ENCODE measurements at places on chromosomes 7 and 10.

GRCh38 chr7:24283897-24284698 is at the start of gene NPY:
Gene NPY (plus strand): TSS chr7:24284190. CDS start chr7:24285241, 1,051 bp downstream.
- no peak for DNase-seq

- no peak for DNase-seq
Observed at GRCh38 chr7:4099651-4100050, 582.4 kb upstream of the FOXK1 start.

GRCh38 chr10:129322933-129323820 is 143.9 kb upstream of the MGMT start:
- no peak for DNase-seq

- no peak for DNase-seq
Observed at GRCh38 chr7:136640977-136641376, 227.5 kb upstream of the CHRM2 start.

GRCh38 chr7:81445462-81445861 is 324.4 kb downstream of the HGF start:
- no peak for DNase-seq

GRCh38 chr10:77186936-77187335 is 450.7 kb downstream of the KCNMA1 start:
- DNase-seq, result no peak

GRCh38 chr7:24619978-24620377 is 46.7 kb downstream of the PALS2 start:
- DNase-seq, result no peak

- no peak for DNase-seq
Observed at GRCh38 chr7:139893999-139894398, 64.9 kb downstream of the TBXAS1 start.

DNA sequence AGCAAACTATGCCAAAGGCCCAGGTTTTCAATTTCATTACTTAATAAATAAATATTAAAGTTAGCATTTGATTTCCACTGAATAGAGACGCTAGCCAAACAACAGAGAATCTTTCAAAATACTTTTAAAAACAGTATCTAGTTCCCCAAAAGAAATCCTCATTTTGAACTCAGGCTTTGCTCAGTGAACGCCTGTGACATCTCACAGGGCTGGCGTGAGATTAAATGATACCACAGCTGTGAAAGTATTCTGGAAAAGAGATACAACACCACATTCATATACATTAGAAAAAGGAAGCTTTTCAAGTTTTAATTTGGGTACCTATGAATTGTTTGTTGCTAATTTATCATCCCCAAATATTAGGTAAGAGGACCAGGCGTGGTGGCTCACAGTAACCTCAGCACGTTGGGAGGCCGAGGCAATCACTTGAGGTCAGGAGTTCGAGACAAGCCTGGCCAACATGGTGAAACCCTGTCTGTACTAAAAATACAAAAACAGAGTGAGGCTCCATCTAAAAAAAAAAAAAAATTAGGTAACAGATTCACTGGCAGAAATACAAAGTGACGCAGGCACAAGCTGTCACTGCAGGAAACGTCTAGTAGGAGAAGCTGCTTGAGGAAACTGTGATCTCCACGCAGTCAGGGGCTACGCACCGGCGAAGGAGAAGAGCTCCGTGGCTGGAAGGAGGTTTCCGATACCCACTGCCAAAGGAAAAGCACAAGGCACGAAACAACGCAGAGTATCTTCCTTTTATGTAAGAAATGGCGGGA is 50.0 kb downstream of the AMZ1 start:
- peak; percentile 74 for DNase-seq

DNA sequence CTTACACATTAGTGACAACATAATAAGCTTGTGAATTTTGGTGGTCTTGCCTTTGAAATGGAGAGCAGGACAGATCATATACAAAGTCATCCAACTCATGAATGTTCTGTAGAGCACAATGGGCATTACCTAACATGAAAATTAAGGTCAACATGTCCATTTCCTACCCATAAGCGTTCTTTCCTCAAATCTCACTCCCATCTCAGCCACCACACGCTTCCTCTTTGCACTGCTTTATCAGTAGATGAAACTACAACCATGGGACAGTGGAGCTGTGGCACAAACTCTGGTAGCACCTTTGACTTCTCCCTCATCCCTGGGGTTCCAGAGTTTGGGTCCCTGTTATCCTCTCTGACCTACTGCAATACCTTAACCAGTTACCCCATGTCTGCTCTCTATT is 2.2 kb downstream of the PON2 start:
- DNase-seq, result no peak

DNA sequence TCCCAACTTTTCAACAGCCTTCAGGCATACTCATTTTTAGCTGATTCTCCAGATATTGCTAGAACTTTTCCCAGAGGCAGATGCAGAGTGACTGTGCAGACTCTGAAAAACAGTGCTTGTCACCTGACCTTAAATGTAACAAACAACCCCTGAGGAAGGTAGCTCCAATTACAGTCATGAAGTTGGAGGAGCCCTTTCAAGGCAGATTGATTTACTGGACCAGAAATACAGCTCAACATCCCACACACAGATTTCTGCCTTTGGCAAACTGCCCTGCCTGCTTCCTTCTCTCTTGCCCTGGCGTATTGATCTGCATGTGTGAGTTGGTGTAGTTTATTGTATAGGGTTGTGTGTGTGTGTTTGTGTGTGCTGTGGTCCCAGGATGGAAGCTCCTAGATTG is 38.5 kb downstream of the PYROXD2 start:
- no peak for DNase-seq

DNA sequence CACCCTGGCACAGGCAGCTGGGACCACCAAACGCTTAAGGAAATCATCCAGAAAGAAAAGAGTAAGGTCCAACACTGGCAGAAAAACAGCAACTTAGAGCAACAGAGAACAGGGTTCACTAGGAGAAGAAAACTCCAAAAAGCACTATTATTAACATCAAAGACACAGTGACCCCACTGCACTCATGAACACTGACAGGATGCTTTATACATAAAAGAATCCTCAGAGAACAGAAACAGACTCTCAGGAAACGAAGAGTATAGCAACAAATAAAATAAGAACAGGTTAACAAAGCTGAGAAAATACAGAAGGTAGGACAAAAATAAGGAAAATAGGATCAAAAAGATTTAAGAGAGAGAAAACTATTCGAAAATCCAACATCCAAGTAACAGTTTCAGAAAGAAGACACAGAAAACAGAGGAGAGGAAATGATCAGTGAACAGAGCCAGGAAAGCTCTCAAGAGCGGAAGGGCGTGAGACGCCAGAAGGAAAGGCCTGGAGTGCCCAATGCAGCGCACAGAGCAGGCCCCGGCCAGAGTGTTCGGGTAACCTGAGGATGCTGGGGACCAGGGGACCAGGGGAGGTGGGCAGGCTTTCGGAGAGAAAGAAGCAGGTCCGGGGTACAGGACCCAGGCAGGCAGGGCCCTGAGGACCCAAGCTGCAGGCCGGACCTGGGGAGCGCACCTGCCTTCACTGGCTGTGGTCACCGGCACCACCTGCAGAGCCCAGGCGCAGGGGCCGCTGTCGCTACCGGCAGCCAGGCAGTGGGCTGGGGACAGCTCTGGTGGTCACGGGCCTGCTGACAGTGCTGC is 258.2 kb downstream of the MAD1L1 start:
- DNase-seq, result no peak

DNA sequence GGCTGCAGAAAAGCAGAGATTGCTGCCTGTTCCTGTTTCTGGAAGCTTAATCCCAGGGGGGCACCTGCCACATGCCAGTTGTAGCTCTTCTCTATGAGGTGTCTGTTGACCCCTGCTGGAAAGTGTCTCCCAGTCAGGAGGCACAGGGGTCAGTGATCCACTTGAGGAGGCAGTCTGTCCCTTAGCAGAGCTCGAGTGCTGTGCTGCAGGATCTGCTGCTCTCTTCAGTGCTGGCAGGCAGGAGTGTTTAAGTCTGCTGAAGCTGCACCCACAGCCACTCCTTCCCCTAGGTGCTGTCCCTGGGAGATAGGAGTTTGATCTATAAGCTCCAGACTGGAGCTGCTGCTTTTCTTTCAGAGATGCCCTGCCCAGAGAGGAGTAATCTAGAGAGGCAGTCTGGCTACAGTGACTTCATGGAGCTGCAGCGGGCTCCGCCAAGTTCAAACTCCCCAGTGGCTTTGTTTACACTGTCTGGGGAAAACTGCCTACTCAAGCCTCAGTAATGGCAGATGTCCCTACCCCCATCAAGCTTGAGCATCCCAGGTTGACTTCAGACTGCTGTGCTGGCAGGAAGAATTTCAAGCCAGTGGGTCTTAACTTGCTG is 57.6 kb upstream of the CROT start:
- no peak for DNase-seq

DNA sequence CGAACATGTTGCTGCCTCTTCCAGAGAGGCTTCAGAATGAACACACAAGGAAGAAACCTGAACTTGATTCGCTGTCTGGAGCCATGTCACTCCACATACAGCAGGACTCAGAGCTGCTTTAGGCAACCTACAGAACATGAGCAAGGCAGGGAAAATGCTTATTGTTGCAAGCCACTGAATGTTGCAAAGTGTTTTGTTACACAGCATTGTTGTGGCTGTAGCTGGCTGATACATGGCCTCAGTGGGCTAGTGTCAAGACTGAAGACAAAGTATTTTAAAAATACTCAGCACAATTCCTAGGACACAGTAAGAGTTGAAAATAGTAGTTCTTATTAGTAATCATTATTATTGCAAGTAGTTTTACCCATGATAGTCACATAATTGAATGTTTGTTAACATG is 3.1 kb upstream of the CHST15 start:
- no peak for DNase-seq

DNA sequence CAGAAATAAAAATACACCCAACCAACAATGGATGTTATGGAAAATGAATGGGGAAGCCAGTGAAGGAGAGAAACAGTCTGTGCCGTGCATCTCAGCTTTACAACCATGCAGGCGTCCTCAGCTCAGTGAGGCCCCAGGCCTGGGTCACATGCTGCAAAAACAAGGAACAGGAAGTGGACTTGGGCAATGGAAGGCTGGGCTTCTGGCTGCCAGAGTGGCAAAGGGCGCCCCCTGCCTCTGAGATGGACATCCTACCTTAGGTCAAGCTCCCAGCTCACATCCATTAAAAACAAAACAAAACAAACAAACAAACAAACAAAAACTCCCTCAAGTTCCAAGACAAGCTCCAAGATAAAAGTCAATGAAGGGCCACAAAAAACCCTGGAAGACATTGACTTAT is 54.7 kb upstream of the AFAP1L2 start:
- no peak for DNase-seq

DNA sequence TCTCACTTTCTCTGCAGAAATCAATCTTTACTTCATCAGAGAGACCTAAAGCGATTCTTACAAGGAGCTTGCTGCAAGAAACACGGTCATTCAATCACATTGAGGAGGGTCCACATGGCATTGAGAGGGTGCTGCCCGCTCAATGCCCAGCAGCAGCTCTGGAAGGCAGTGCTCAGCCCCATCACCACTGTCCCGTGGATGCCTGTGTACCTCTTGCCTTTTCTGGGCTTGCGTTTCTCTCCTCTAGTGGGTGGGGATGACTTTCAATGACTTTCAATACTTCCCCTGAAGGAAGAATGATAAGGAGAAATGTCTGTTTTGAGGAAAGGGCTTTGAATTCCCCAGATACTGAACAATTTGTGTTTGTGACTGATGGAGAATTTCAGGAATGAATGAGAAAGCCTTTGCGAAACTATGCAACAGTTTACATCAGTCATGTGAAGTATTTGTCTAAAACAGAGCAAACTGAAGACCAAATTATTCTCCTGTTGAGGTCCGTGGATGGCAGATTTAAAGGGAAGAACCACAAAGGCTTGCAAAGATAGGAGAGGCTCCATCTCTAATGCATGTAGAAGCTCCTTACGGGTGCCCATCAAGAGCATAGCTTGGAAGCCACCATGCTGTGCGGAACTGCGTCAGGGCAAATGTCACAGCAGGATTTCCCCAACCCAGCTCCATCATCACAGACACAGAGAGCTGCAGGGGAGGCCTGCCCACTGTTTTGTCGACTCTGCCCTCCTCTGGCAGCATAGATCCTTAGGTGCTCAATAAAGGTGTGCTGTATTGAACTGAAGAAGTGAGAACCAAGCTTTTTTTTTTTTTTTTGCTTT is 6.6 kb upstream of the ZNF22 start:
- DNase-seq, result no peak

GRCh38 chr7:75599244-75599781 is 107.2 kb downstream of the SPDYE5 start:
- DNase-seq, result peak; percentile 92

DNA sequence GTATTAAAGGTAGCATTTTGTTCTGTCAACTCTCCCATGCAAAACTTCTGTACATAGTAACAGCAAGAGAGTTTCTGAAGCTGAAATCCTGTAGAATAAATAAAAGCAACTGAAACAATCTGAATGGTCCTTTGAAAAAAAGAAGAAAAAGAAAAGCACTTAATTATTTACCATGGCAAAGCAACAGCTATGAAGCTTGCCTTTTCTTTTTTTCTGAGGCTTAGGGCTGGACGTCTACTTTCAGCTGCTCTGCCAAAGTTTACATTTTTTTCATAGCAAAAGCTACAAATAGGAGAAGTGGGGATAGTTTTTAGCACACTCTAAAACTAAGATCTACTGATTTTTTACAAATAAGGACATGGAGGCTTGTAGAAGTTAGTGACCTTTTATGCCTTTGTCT is 31.3 kb upstream of the CD36 start:
- DNase-seq, result no peak

DNA sequence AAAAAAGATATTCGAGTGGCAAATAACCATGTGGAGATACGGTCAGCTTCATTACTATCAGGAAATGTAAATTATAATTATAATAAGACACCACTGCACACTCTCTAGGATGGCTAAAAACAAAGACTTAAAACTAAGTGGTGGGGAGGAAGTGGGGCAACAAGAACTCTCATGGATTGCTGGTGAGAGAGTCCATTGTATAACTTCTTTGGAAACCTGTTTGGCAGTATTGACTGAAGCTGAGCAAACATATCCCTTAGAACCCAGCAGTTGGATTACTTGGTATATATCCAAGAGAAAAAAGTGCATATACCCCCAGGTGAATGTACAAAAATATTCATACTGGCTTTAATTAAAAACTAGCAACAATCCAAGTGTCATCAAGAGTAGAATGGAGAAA is 133.7 kb upstream of the CTBP2 start:
- DNase-seq, result no peak

DNA sequence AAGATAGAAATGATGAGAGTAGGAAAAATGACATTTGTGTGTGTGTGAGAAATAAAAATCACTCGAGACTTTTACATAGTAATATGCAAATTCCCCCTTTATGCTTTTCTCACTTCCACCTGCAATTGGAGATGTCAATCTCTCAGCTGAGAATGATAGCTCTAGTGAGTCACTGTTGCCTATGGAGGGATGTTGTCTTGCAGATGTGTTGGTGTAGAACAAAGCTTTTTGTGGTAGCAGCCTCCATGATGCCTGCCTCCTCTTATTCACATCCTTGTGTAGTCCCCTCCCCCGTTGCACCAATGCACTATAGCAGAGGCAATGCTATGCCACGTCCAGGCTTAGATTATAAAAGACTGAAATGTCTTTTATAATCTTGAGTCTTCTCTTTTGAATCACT is 33.8 kb downstream of the SPAG6 start:
- DNase-seq, result no peak

- DNase-seq, result no peak
Observed at GRCh38 chr10:17010363-17011145, 119.1 kb downstream of the CUBN start.

GRCh38 chr10:101573885-101574753 is 13.9 kb downstream of the POLL start:
- DNase-seq, result no peak

- DNase-seq, result no peak
Observed at GRCh38 chr10:114100848-114101741, 57.4 kb downstream of the ADRB1 start.
